ENCODE measurements at places on chromosomes 5 and 9. TPM values are rescaled to one million over a fixed set of nuclear protein-coding genes. Genes with fewer than 3 reads are reported as not detected.

The SLC36A1 gene
- 5.9 TPM for polyA plus RNA-seq

The MAMDC4 gene
- polyA plus RNA-seq: 10.8 TPM

The SHROOM1 gene
- 22.3 TPM for polyA plus RNA-seq

The TSSK1B gene
- not detected for polyA plus RNA-seq

The SLIT3 gene
- polyA plus RNA-seq: not detected

The PAPPA gene
- polyA plus RNA-seq: 0.23 TPM

The GPRIN1 gene
- 5.1 TPM for polyA plus RNA-seq

The NKD2 gene
- polyA plus RNA-seq: not detected

The OSTF1 gene
- 16.6 TPM for polyA plus RNA-seq

The SOHLH1 gene
- 0.24 TPM for polyA plus RNA-seq

The LHFPL2 gene
- polyA plus RNA-seq: 3.7 TPM

The SPATA31D4 gene
- polyA plus RNA-seq: not detected

The PCDHAC2 gene
- polyA plus RNA-seq: not detected

The CCNJL gene
- not detected for polyA plus RNA-seq

The FIBCD1 gene
- 2.7 TPM for polyA plus RNA-seq

The PCA3 gene
- polyA plus RNA-seq: not detected

The SDHA gene
- polyA plus RNA-seq: 118 TPM

The NCBP1 gene
- 41.7 TPM for polyA plus RNA-seq

The CRB2 gene
- 0.43 TPM for polyA plus RNA-seq

The CIZ1 gene
- 175 TPM for polyA plus RNA-seq

The MYMK gene
- polyA plus RNA-seq: not detected

The SLC34A3 gene
- not detected for polyA plus RNA-seq

The ANKRD34B gene
- not detected for polyA plus RNA-seq

The NOTCH1 gene
- 8.2 TPM for polyA plus RNA-seq

The NUTM2F gene
- not detected for polyA plus RNA-seq

The ADAMTS2 gene
- polyA plus RNA-seq: not detected

The TNIP1 gene
- 24.6 TPM for polyA plus RNA-seq

The NSG2 gene
- polyA plus RNA-seq: not detected

The ERCC8 gene
- polyA plus RNA-seq: 17.1 TPM

The FUT7 gene
- polyA plus RNA-seq: not detected

The GFI1B gene
- polyA plus RNA-seq: 50.1 TPM

The LEAP2 gene
- polyA plus RNA-seq: 2.3 TPM

The SYK gene
- polyA plus RNA-seq: 12.3 TPM

The CCL19 gene
- polyA plus RNA-seq: not detected

The INSL4 gene
- not detected for polyA plus RNA-seq

The GTF3C4 gene
- 8.7 TPM for polyA plus RNA-seq

The FXN gene
- polyA plus RNA-seq: 29.3 TPM

The TGFBI gene
- polyA plus RNA-seq: not detected

The SLC6A19 gene
- polyA plus RNA-seq: 1.1 TPM

The YTHDC2 gene
- polyA plus RNA-seq: 16.0 TPM

The SLC36A2 gene
- not detected for polyA plus RNA-seq

The SUSD3 gene
- 18.7 TPM for polyA plus RNA-seq

Data from K562 (cell line).